ENCODE measurements at places on chromosomes 2 and 18.

- DNase-seq = peak; percentile 43
Observed at GRCh38 chr2:223943561-223944008, 1.6 kb downstream of the WDFY1 start.

DNA sequence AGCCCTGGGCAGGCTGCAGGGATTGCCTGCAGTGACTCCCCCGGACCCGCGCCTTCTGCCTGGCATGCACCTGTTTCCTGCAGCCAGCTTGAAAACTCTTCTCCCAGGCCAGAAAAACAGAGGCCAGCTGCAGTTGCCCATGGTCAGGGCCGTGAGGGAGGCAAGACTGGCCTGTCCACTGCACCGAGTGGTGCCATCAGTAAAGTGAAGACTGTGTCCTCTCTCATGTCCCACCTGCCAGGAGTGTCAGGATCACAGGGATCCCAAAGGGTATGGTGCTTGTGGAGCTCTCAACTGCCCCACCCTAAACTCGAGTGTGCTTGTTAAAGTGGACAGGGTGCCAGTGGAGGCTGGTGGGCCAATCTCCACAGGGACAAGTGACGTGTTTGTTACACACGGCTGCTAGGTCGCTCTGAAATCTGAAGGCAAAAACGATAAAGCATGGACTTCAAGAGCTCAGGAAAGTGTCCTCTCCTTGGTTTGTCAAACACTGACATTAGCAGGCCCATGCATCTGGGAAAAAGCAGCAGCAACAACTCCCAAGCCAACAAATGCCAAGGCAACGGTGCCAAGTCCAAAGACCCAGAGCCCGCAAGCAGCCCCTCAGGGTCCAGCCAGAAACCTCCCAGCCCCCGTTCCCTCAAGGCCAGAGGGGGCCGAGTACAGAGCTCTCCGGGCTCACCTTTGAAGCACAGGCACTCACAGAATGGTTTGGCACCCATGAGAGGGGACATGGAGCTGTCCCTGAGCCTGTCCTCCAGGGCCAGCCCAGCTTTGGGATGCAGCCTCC, 213.2 kb downstream of the HDAC4 start:
- no peak for DNase-seq

DNA sequence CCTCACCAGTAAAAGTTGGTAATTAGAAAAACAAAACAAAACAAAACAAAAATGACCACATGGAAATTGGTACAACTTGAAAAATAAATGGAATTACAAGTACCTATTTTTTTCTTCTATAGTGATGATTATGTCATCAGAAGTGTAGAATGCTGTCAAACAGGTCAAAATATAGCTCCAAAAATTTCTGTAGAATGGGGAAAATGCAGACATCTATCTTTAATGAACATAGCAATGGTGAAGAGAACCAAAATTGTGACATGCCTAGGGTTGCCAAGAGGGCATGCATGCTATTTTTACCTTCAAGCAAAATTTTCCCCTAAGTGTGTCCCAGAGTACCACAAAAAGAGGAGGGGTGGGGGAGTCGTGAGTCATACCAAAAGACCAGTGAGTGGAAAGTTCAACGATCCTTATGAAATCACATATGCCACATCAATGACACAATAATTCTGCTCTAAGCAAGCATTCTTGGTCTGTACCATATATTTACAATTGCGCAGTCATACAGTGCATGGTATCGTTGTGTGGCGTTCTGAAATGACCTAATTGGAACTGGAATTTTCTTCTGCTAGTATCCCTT, 1436.4 kb downstream of the SUCLG1 start:
- DNase-seq = no peak

- peak; percentile 97 for DNase-seq
Observed at GRCh38 chr2:231680992-231681852, 27.1 kb upstream of the PTMA start.

- no peak for DNase-seq
Observed at GRCh38 chr18:78986018-78986481, 6.4 kb downstream of the SALL3 start.
